ENCODE measurements at places on chromosomes 6 and 20.

- DNase-seq = no peak
Observed at GRCh38 chr6:46549155-46549554, 57.9 kb upstream of the RCAN2 start.

DNA sequence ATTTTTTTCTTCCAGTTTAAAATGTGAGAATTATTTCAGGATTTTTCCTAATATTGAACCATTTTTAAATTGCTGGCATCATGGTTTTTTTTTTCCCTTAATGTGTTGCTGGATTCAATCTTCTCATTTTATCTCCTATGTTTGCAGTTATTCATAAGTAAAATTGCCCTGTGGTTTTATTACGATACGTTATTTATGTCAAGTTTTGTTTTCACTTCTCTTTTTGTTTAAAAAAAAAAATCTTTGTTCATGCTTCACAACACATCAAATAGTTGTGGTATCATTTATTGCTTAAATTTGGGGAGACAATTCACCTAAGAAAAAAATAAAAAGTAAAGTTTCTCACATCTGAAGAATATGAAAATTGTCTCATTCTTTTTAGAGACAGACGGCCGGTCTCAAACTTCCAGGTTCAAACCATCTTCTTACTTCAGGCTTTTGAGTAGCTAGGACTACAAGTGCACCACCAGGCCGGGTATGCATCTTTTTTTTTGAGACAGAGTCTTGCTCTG lies 239.3 kb upstream of the ID4 start:
- DNase-seq = no peak

DNA sequence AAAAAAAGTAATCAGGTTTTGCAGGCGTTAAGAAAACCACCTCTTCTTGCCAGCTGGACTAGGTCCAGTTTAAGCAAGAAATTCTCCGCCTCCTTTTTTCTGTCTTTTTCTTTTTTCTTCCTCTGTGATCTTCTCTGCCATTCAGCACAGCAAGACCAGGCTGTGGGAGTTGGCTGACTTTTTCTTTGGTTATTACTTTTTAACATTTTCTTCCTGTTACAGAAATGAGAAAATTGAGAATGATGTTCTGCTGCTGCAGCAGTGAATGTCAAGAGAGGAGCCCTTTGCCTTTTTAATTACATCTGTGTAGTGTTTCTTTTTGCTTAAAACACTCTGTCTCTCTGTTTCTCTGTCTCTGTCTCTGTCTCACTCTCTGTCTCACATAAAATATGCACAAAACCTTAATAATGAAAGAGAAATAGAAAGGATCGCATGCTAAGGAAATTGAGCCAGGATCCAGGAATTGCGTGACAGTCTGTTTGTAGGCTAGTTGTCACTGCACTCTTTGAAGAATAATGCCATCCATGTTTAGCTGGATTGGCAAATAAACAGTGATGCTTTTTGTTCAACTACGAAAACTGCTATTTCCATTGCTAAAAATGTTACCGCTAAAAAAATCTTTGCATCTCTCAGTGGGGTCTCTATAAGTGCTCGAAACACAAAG lies 103.2 kb upstream of the SUPT3H start:
- no peak for DNase-seq

DNA sequence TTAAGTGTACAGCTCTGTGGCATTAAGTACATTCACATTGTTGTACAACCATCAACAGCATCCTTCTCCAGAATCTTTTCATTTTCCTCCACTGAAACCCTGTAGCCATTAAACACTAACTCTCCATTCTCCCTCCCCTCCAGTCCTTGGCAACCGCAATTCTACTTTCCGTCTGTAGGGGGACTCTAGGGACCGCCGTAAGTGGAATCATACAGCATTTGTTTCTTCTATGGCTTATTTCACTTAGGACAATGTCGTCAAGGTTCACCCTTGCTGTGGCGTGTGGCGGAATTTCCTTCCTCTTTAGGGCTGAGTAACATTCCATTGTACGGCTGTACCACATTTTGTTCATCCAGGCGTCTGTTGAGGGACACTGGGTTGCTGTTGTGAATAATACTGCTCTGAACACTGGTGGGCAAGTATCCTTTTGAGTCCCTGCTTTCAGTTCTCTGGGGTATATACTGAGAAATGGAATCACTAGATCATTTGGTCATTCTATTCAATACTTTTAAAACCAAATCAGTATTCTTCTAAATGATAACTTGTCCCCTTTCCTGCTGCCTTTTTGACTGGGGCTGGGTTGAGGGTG lies 50.7 kb downstream of the PPP1R3G start:
- DNase-seq = peak; percentile 23

DNA sequence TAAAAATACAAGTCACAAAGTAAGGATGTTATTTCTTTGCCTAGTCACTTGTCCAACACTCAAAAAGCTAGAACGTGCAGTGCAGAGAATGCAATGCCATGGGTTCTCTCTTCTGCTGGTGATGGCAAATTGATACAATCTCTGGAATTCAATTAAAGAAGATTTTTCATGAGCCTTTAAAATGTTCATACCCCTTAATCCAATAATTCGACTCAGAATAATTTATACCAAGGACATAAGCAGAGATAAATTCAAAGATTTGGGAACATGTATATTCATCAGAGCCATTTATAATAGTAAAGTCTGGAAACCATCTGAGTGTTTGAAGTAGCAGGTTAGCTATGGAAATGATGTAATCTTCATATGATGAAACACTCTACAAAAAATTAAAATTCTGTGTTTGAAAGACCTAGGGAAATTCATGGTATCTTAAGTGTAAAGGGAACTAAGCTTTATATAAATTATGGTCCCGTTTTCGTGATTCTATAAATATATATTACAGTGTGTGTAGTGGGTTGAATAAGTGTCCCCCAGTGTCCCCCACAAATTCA lies 2.8 kb upstream of the AGPAT4 start:
- no peak for DNase-seq

- DNase-seq = no peak
Observed at GRCh38 chr6:56689114-56689513, 46.4 kb upstream of the DST start.

DNA sequence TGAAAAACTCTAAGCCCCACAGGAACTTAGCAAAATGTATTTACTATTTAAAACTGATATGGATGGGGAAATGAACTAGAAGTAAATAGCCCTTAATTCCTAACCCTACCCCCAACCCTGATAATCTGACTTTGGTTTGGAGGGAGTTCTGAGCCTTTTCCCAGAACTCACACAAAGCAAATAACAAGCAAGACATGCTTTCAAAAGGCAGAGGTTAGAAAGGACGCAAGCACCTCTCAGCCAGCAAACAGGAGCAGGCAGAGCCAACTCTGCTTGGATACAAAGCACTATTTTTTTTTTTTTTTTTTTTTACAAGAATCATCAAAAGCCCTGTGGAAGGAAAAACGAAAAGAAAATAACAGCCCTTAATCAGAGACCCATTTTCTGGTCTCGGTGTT lies 58.7 kb downstream of the SLC22A23 start:
- no peak for DNase-seq

DNA sequence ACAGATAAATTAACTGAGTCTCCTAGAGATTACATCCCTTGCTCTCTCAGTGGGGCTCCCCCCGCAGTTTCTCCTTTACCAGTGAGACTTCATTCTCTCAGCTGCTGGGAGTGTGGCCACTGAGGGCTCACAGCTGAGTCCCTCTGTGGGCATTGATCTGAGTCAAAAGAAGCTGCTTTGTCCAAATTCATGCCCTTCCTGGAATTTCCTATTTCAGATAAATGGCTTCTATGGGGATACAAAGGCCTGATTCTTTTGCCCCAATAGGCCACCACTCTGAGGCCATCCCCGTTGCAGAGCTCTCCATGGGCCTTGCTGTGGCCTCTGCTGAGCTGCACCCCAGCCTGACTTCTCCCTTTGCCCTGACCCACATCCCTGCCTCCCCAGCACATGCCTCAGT lies 10.0 kb downstream of the CST5 start:
- no peak for DNase-seq

DNA sequence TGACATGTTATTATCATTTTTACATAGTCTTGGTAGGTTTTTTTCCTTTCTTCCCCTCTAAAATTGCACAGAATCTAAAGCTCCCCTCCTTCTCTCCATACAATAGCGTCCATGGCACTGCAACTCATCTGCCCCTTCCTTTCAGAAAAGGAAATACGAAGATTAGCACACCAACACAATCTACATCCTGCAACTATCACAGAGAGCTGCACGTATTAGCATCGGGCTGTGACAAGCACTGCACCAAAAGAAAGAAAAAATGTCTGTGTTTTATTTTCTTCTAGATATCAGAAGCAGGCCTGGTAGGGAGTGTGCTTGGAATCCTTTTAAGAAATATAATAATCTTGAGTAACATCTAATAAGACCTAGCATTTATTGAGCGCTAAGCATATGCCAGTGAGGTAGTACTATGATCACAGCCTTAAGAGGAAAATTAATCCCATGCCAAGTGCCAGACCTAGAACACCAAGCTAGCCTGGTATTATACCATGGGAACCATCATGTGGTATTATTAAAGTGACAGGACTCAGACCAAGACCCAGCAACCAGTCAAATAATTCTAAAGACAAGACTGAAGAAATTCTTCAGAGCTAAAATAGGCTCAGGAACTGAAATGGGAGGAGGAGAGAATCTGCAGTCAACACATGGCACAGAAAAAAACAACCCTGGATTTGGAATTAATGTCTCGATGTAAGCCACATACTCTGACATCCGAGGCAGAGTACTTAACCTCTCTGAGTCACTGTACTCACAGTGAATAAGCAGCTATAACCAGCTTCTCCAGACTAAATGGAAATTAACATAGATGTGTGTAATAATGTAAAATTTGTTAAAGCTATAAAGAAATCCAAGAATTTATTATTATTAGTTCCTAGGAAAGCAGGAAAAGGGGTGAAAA lies 124.3 kb downstream of the IPCEF1 start:
- no peak for DNase-seq

GRCh38 chr6:157267109-157267611 lies 56.2 kb downstream of the TMEM242 start:
- no peak for DNase-seq

DNA sequence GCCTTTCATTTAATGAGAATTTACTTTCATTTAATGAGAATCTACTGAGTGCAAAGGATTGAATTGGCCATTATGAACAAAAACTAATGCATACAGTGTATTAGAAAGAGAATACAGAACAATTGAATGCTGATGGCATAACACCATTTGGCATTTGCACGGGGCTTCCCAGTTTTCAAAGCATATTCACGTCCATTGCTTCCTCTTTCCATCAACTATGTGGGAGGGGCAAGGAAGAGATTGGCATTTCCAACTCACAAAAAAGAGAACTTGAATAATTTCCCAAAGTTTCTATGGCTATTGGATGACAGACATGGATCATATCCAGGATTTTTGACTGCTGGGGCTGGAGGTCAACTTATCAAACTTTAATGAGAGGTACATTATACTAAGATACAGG lies 23.2 kb upstream of the ARG1 start:
- no peak for DNase-seq

- no peak for DNase-seq
Observed at GRCh38 chr20:237929-238328, 10.9 kb downstream of the DEFB129 start.

DNA sequence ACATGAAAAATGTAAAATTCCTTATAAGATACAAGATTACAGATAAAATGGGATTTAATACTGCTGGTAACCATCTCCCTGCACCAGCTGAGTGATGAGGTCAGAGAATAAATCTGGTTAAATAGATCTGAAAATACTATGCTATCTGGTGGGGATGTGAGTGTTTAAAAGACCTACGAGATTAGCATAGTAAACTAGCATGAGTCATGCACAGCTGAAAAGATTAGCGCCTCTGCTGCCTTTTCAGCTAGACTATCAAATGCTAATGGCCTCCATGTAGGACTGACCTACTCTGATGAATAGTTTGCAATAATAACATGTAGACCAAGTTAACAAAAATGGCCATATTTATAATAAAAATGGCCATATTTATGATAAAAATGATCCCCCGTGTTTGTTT lies 553.3 kb downstream of the C6orf118 start:
- no peak for DNase-seq

DNA sequence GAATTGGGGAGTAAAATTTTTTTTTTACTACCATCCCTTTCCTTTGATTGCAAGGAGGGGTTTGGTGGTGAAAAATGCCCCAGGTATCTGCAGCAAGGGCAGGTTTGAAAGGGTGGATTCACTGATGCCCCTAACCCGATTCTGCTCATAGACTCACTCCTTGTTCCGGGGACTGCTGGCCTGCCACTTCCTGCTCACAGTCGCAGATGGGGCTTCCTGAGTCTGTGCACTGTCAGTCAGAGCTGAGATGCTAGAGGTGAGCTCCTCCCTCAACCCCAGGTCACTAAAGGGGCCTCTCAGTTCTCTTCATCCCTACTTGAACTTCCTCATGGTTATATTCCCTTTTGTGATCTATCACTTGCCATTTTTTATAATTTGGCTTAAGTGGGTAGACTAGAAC lies 357.9 kb downstream of the FARS2 start:
- DNase-seq = peak; percentile 9

GRCh38 chr6:29943053-29943966 lies 978 bp downstream of the HLA-A start:
- no peak for DNase-seq

DNA sequence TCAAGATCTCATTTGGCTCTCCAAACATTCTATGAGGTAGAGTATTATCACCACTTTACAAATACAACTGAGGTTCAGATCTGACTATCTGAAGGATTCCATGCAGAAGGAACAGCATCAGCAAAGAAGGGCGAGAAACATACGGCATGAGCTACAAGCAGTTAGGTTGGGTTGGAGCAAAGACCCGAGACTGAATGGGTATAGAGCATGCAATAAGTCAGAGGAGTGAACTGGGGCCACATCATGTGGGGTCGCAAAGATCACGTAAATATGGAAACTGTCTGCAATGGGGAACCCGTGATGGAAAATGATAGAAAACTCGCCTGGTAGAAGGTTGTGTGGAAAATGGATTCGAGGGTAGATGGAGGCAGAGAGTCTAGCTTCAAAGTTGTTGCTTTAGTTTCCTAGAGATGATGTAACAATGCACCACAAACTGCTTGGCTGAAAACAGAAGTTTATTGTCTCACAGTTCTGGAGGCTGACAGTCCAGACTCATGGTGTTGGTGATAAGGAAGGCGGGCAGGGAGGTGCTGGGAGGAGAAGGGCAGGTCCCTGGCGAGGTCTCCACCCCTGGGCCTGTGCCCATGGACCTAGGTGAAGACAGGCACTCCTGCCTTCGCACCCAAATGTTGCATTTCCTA lies 44.3 kb upstream of the BCLAF1 start:
- no peak for DNase-seq

DNA sequence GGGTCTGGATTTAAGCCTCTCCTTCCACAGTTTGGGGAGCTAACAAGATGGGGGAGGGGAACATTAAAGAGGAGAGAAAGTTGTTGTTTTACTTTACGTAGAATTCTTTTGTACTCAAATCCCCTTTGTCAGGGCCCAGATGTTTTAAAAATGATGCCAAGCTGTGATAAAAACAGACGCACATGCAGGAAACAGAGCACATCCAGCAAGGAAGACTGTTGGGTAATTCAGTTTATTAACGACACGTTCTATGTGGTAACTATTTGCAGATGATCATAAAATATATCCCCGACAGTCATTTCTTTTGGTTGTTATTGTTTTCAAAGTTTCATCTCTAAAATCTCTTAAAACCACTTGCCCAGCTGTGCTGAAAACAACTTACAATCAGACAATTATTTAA lies 307.0 kb upstream of the PRDM1 start:
- no peak for DNase-seq

All from stimulated activated CD8-positive, alpha-beta memory T cell treated with anti-CD3 and anti-CD28 coated beads, Interleukin-7, amount 100 ng/mL, for 1 hour (primary cell).